ENCODE measurements at places on chromosomes 2 and 18.
A peak's percentile ranks its signal among the peaks of the same experiment; 100 is the strongest.

DNA sequence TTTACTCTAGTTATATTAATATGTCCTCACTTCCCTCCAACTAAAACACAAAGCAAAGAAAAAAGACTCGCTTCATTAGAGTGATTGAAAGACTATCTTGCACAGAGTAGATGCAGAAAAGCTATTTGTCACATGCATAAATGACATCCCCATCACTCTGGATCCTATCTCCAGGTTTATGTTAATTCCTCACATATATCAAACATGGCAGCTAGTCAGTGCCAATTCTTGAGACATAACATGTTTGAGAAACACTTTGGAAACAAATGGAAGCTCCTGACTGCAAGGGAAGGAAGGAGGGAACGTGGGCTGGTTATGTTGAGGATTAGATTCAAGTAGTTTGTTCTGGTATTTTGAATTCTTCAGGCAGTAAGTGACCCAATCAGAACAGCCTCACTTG lies 89.8 kb upstream of the BCL2L11 start:
- no peak for DNase-seq

DNA sequence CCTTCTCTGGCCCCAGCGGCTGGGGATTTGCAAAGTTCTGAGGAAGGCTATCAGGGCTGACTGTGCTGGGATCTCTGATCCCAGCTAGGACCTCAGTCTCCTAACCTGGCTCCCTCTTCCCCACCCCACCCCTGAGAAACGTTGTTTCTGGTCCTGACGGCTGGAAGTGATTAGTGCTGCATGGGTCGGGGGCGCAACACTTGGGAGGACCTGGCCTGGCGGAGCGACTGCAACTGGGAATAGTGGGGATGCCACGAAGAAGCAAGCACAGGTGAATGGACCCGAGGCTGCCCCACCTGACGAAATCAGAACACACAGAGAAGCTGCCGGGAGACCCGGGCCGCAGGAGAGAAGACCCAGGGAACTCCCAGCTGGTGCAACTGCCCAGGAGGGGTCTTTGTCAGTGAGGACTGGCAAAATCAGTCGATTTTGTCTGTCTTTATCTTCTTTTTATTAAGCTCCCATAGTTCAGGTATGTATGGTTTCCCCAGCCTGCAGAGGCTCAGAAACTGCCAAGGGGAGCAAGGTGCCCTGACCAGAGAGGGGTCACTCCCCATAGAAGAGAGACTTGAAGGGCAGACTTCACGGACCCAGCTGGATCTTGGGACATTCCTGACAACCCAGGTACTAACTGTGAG lies 656 bp upstream of the LBX2 start:
- no peak for DNase-seq

DNA sequence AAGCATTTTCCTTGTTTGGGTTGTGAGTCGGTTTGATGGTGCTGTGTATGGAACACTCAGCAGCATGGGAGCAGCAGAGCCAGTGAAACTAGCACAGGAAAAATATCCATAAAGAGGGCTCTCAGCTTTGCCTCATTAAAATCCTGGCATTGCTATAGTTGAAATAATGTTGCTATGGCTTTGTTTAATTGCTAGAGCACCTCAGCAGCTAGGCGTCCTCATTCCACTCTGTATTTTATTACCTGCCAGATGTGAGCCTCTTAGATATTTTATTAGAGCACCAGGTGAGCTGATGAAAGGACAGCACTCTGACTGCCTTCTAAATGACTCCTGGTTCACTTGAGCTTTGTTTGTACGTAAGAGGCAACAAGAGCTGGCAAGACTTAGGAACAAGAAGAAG lies 232.4 kb downstream of the MTX2 start:
- no peak for DNase-seq

GRCh38 chr2:124911560-124911959 lies 886.5 kb downstream of the CNTNAP5 start:
- DNase-seq = no peak

DNA sequence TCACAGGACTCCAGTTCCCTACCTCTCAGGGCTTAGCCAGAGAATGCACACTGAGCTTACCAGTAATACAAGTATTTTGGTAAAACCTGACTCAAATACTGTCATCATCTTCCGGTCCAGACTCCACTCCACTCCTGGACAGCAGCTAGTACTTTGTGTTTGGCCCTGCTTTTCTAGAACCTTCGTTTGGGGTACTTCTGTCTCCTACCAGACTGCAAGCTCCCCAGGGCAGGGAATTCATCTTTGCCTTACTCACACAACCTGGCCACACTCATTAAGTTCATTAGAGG lies 108.9 kb upstream of the CDC42EP3 start:
- no peak for DNase-seq

GRCh38 chr18:59268721-59269562 lies 4.3 kb downstream of the RAX start:
- peak; percentile 63 for DNase-seq

DNA sequence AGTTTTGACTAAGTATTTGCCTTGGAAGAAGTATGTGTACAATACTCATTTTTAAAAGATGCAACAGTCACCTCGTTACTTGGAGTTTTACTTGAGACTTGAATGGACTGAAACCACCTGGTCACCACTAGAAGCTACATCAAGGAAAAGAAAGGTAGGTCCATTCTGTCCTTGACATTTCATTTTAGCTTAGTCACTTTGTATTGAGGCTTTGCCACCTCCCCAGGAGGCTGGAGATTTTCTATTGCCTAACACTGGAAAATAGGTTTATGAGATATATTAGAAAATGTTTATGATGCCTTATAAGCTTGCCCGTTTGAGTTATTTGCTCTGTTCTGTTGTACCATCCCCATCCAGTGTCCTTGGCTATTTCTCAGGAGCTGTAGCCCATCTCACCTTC lies 107.9 kb upstream of the ETAA1 start:
- DNase-seq = no peak

DNA sequence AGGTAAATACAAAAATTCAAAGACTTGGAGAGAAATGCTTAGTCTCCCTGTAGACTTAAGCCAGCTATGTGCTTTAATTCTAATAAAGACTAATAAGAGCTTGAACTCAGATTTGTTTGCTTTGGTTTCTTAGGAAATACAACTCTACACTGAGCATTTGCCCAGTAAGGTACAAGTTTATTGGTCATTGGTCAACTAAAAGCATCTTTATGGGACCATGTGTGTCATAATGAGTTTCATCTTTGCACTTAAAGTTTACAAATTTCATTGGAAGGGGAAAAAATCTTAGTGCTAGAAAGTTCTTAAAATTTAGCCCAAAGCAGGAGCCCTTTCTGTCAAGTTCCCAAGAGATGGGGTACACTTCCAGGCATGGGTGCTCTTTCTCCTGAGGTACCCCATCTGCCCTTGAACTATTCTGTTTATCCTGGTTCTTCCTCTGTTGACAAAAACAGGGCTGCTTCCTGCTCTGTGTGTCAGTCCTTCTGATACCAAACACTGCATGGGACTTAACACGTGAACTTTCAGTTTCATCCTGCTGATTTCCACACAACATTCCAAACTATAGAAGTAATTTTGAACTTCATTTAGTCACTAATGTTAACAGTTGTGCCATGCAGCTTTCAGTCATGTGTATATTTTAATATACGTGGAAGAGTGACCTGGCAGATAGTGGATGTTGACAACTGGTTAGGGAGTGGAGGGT lies 200.2 kb downstream of the TPGS2 start:
- DNase-seq = no peak

DNA sequence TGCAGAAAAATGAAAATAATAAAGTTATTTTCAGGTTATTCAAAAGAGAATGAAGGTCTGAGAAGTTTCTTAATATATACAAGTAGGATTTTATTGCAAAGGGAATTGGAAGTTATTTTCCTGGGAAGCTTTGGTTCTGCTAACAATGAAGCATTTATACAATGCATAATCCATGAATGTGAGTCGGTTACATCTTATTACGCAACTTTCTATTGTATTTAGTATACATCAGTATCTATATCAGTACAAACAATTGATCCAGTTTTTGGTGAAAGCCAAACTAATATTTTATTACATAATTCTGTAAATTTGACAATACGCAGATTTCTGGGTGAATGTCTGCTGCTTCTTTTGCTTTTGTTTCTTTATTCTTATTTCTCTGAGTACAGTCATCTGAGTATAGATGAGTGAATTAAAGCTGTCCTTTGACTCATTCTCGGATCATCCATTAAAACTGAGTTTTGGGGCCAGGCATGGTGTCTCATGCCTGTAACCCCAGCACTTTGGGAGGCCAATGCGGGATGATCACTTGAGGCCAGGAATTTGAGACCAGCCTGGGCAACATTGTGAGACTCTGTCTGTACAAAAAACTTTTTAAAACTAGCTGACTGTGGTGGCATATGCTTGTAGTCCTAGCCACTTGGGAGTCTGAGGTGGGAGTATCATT lies 108.5 kb downstream of the SOCS6 start:
- no peak for DNase-seq

DNA sequence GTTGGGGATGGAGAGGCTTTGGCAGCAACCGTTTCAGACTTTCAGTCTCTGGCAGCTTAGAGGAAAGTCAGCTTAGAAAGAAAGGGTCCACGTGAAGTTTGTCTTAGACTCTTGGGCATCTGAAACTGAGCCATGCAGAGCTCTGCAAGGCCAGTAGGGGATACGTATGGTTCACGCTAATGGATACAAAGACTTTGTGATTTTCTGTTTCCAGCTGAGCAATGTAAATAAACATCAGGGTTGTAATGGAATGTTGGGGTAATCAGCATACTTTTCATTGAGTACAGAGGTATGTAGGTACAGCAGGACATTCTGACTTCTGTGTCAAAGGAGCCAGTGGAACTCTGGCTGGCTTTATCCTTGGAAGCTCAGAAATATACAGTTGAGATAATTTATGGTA lies 31.0 kb downstream of the RALB start:
- no peak for DNase-seq

- DNase-seq = no peak
These were observed 60.1 kb upstream of the IL1RL1 start for GRCh38 chr2:102251042-102251848.

DNA sequence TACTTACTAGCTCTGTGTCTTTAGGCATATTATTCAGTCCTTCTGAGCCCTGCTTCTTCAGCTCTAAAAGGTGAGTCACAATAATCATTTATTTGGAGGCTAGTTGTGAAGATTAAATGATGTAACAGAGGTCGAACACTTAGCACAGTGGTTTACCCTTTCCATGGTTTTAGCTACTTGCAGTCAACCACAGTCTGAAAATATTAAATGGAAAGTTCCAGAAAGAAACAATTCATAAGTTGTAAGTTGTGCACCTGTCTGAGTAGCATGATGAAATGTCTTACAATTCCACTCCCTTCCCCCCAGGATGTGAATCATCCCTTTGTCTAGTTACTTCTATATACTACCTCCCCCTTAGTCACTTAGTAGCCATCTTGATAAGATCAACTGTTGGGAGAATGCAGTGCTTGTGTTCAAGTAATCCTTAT lies 217.6 kb upstream of the THUMPD2 start:
- no peak for DNase-seq

DNA sequence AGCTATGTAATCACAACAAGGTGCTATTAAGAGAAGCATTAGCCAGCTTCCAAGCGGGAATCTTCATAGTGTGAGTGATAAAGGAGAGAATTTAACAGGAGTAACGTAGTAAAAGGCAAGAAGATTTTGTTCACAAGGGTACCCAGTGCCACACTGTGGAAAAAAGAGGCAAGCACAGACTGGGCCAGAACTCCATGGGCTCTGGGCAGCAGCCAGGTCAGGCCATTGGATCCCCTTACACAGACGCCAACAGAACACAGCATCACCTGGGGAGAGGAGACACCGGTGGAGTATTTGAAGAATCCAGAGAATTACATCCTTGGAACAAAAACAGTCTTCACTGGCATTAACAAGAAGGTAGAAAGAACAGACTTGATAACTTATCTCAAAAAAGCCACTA lies 21.2 kb downstream of the AMER3 start:
- DNase-seq = no peak

DNA sequence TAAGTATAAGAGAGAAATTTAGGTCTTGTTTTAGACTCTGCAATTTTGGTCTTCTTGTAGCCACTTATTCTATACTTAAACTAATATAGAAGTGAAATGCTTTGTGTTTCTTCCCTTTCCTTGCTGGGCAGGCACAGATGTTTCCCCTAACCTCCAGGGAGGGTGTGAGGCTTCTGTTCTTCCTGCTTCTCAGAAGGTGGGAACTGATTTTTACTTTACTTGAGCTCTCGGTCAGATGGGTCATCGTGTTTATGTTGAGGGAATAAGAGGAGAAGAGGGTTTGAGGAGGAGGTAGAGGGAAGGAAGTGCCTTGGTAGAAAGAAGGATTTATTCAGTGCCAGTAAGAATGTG lies 92.5 kb upstream of the CXCR4 start:
- no peak for DNase-seq

DNA sequence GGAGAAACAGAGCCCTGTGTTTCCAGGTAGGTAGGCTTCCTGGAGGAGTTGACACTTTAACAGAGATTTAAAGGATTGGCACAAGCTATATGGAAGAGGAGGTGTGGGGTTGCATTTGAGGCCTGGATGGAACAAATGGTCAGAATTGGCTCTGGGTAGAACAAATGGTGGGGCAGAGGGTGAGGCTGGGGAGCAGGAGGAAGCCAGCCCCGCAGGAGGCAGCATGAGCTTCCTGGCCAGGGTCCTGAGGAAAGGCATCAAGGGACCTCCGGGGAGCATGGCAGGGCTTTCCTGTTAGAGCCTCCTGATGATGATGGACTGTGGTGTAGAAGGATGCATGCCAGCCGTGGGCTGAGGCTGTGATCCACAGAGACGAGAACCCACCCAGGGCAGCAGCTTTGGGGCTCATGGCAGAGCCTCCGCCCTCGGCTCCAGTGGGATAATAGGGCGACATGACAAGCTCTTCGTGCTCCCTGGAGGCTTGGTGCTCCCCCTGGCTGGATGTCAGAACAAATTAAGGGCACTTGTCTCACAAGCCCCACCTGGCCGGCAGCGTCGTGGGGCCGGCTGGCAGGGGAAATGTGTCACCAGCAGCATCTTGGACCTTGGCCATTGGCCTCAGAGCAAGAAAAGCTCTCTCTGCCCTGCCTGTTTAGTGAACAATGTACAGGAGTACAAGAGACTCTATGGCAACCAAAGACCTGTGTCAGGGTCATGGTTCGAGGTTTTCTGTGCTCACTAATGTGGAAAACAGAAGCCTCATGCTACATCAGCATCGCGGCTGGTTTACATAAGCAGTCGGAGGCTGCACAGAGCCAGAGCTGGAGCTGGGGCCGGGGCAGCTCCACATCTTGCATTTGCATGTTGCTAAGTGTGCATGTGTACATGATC lies 153.5 kb downstream of the MYCN start:
- DNase-seq = no peak

DNA sequence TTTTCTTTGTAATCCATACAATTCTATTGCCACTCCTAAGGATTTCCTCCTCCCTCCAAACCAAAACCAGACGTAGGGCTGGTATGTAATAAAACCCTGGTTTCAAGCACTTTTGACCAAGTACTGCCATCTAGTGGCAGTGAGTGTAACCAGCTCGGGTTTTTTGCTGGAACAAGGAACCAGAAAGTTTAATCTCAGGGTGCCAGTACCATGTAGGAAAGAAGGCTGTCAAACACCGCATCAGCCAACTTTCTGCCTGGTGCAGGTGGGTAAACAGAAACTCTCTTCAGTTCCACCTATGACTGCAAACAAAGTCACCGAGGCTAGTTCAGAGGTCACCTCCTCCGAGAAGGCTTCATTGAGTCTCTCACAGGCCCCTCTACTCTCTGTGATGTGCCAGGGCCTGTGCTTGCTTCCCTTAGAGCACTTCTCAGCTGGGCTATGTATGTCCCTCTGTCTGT lies 10.2 kb upstream of the THNSL2 start:
- DNase-seq = no peak

Measured in stimulated activated effector memory CD8-positive, alpha-beta T cell treated with anti-CD3 and anti-CD28 coated beads, Interleukin-12 subunit alpha, Interleukin-12 subunit beta, amount 100 ng/mL, for 72 hours (primary cell).